ENCODE measurements at places on chromosomes 5 and 9. TPM values are rescaled to one million over a fixed set of nuclear protein-coding genes. Genes with fewer than 3 reads are reported as not detected.

Gene ADAMTSL1
- total RNA-seq: 3.3 TPM

Gene AFAP1L1
- total RNA-seq: 0.45 TPM

Gene GRM6
- total RNA-seq: not detected

Gene SOX30
- not detected for total RNA-seq

Gene EIF4E1B
- not detected for total RNA-seq

Gene PRR16
- 0.20 TPM for total RNA-seq

Gene RAD17
- total RNA-seq: 49.1 TPM

DNA sequence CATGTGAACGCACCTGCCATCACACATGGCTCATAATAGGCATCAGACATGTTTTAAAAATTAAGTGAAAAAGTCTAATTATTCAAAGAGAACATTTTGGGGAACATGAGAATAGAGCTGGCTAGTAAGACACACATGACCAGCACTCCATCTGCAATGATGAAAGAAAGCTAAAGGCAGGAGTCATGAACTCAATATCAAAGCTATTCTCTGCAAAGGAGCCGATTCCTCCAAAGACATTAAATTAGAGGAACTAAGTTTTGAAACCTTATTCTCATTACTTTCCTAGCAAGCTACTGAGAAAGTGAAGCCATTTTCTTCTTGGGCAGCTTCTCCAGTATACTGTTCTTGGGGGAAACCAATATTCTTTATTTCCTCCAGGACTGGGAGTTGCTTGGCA lies 172.0 kb downstream of the CRB2 start:
- H3K4me3 ChIP-seq: no peak overlapping the region
- no peak overlapping the region for H3K27ac ChIP-seq
- no peaks in the 10 kb centered on the region for H3K36me3 ChIP-seq
- H3K4me1 ChIP-seq: peaks cover 13% of the 10 kb centered on the region
- DNase-seq: no peak

DNA sequence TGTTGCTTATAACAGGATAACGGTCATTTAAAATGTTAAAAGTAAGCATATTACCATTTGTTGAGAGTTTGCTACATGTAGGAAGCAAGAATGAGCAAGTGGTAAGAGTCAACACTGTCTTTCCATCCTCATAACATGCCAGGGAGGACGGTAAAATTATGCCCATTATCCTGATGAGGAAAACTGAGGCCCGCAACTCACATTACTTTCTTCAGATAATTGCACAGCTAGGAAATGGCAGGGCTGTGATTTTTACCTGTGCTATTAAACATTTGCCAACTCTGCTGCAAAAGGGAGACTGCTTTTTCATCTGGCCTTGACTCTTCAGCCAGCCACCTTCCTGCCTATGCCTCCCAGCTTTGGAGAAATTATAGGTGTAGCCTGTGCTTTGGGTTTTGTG lies 79.8 kb upstream of the BOD1 start:
- DNase-seq: no peak
- H3K27me3 ChIP-seq: no peaks in the 10 kb centered on the region
- no peak overlapping the region for H3K4me3 ChIP-seq
- H3K36me3 ChIP-seq: no peaks in the 10 kb centered on the region
- H3K27ac ChIP-seq: no peak overlapping the region
- no peaks in the 10 kb centered on the region for H3K4me1 ChIP-seq

- no peaks in the 10 kb centered on the region for H3K36me3 ChIP-seq
- no peaks in the 10 kb centered on the region for H3K4me1 ChIP-seq
Observed at GRCh38 chr9:105038051-105038450, 110.1 kb upstream of the ABCA1 start.

GRCh38 chr5:138565100-138565821 lies 9.9 kb downstream of the HSPA9 start:
- no peak overlapping the region for H3K27ac ChIP-seq
- H3K4me1 ChIP-seq: no peaks in the 10 kb centered on the region
- no peaks in the 10 kb centered on the region for H3K27me3 ChIP-seq

DNA sequence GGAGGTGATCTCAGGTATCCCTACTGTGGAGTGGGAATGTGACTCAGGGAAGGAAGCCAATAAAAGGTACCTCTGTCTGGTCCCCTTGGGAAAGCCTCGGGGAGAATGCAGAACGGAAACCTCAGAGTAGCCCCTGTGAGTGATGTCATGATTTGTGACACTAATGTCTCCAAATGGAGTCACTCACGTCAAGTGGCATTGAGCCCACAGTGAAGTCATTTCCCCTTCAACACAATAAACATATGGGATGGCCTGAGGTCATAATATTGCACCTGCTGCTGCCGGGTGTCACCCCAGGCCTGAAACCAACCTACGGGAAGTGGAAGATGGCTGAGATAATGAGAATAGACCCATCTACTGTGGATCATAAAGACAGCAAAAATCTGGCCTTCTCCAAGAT lies 75.9 kb upstream of the GOLM1 start:
- peaks cover 10% of the 10 kb centered on the region for H3K4me1 ChIP-seq
- H3K36me3 ChIP-seq: no peaks in the 10 kb centered on the region
- no peak overlapping the region for H3K4me3 ChIP-seq
- DNase-seq: peak; percentile 65
- H3K27me3 ChIP-seq: no peaks in the 10 kb centered on the region
- H3K27ac ChIP-seq: no peak overlapping the region

DNA sequence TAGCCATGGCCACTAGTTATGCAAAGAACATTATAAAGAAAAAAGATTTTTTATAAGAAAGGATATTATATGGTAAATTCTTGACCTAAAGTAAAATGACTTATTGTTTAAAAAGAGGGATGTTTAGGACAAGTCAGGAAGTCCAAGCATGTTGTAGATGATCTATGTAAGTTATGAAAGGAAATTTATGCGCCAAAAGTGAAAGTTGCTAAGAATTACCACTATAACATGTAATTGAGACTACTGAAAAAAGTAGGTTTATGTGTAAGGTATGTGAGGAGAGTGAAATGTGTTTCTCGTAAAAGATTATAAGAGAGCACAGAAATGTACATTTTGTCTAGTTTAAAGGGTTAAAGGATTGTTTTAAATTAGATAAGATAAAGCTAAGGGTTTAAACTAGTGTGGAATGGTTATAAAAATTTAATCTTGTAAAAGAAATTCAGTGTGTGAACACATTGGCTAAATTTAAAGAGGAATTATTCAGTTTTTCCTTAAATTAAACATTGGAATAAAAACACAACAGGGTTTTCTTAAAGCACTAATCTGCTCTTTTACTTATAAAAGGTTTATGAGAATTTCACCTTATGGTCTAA lies 1100.4 kb upstream of the EDIL3 start:
- H3K4me3 ChIP-seq: no peak overlapping the region
- no peaks in the 10 kb centered on the region for H3K36me3 ChIP-seq
- H3K27me3 ChIP-seq: no peaks in the 10 kb centered on the region
- no peak for DNase-seq
- H3K27ac ChIP-seq: no peak overlapping the region

- no peak overlapping the region for H3K27ac ChIP-seq
- H3K4me3 ChIP-seq: no peak overlapping the region
Observed at GRCh38 chr5:51958473-51958872, 575.2 kb downstream of the ISL1 start.

GRCh38 chr5:140351609-140352334 lies 5.4 kb upstream of the HBEGF start:
- peak; percentile 68 for DNase-seq
- H3K27me3 ChIP-seq: no peaks in the 10 kb centered on the region
- H3K27ac ChIP-seq: no peak overlapping the region

- no peaks in the 10 kb centered on the region for H3K4me1 ChIP-seq
- H3K27me3 ChIP-seq: no peaks in the 10 kb centered on the region
- no peak for DNase-seq
- no peaks in the 10 kb centered on the region for H3K36me3 ChIP-seq
- H3K4me3 ChIP-seq: no peak overlapping the region
Observed at GRCh38 chr9:17551023-17551422, 27.8 kb upstream of the SH3GL2 start.

DNA sequence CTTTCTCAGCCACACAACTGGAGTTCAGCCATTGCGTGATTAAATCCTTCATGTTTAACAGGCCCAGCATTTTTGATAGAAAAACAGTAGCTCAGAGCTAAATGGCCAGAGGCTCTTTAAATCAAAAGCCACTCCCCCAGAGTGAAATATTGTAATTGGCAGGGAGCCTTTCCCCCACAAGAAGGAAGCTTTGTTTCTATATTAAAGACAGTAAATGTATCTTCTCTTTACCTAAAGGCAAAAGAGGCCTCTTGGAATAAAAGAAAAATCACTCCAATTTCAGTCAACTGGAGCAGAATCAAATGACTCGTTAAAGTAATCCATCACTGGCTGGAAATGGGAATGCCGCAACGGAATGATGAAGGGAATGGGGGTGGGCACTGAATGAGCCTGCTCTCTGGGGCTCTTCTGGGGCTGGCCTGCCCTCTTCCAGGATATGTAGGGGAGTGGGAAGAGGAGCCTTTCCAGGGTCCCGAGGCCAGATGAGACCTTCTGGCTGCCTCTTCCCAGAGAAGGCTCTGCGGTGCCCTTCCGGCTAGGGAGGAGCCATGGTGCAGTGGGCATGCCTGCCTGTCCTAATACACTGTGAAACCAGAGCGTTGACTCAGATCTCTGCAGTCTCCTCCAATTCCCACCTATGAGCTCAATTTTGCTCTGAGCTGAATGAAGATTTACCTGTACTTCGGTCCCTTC lies 45.2 kb downstream of the ANKDD1B start:
- peaks cover 3% of the 10 kb centered on the region for H3K4me1 ChIP-seq
- H3K36me3 ChIP-seq: no peaks in the 10 kb centered on the region
- no peaks in the 10 kb centered on the region for H3K27me3 ChIP-seq
- peak overlapping the region; percentile 51 for H3K27ac ChIP-seq
- peak; percentile 80 for DNase-seq
- peak overlapping the region; percentile 62 for H3K4me3 ChIP-seq

- H3K4me1 ChIP-seq: no peaks in the 10 kb centered on the region
- no peak overlapping the region for H3K4me3 ChIP-seq
Observed at GRCh38 chr9:4665357-4665756, 923 bp downstream of the SPATA6L start.

GRCh38 chr9:23830476-23830805 lies 4.4 kb upstream of the ELAVL2 start:
- no peak for DNase-seq
- H3K4me3 ChIP-seq: no peak overlapping the region
- H3K27me3 ChIP-seq: no peaks in the 10 kb centered on the region
- H3K27ac ChIP-seq: no peak overlapping the region
- no peaks in the 10 kb centered on the region for H3K4me1 ChIP-seq

DNA sequence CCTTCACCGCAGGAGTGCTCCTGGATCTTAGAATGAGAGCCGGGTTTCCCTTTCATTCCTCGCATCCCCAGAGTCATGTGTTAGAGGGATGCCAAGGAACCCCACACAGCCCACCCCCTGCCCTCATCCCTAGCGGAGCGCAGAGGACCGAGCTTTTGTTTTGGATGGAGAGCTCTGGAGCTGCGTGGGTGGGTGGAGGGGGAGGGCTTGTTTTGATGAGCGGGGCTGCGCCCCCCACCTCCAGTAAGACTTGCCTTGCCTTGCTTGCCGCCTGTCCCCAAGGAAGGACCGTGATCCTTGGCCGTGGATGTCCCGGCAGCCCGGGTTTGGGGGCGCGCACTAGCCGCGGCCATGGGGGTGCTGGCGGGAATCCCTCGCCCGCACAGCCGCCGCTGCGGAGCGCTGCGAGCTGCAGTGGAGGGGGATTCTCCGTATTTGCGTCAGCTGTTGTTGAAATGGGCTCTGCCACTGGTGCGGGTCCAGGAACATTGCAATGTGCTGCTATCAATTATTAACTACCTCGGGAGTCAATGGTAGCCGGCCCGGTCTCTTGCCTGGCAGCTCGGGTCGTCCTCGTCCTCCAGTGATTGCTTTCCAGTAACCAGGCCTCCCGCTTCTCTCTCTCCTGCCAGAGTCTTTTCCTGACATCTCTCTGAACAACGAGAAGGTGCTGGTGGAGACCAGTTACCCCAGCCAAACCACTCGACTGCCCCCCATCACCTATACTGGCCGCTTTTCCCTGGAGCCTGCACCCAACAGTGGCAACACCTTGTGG lies 1.0 kb downstream of the EGR1 start:
- no peaks in the 10 kb centered on the region for H3K27me3 ChIP-seq
- H3K27ac ChIP-seq: no peak overlapping the region
- H3K4me3 ChIP-seq: peak overlapping the region; percentile 93

GRCh38 chr9:79928661-79929223 lies 357.0 kb downstream of the TLE4 start:
- no peaks in the 10 kb centered on the region for H3K4me1 ChIP-seq
- no peaks in the 10 kb centered on the region for H3K27me3 ChIP-seq
- H3K36me3 ChIP-seq: no peaks in the 10 kb centered on the region
- H3K27ac ChIP-seq: no peak overlapping the region

DNA sequence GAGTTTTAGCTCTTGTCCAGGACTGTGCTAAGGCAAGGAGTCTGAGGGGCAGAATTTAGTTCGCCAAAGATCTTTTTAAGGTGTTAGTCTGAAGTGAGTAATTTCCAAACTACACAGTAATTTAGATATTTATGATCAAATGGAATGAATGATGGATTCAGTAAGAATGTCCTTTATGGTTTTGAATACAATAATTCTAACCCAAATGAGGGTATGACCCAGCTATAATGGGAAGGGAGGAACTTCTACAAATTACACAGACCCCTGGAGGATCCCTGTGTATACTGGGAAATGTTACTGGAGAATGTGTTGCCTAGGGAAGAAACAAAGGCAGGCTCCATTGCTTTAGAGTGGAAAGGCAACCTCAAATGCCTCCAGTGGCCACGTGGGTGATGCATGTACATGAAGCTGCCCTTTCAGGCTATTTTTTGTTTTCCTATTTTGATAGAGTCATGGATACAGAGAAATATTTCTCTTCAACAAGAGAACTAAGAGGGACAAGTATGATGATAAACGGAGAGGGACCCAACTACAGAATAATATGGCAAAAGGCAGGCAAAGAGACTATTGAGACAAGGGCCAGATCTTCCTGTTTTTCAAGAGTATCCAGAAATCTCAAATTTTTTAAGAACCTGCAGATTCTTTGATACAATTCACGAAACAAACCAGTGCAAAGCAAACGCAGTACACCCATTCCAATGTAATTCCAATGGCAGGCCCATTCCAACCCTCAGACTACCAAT lies 25.4 kb downstream of the SLC1A3 start:
- H3K4me1 ChIP-seq: no peaks in the 10 kb centered on the region
- H3K27me3 ChIP-seq: no peaks in the 10 kb centered on the region
- no peak for DNase-seq

DNA sequence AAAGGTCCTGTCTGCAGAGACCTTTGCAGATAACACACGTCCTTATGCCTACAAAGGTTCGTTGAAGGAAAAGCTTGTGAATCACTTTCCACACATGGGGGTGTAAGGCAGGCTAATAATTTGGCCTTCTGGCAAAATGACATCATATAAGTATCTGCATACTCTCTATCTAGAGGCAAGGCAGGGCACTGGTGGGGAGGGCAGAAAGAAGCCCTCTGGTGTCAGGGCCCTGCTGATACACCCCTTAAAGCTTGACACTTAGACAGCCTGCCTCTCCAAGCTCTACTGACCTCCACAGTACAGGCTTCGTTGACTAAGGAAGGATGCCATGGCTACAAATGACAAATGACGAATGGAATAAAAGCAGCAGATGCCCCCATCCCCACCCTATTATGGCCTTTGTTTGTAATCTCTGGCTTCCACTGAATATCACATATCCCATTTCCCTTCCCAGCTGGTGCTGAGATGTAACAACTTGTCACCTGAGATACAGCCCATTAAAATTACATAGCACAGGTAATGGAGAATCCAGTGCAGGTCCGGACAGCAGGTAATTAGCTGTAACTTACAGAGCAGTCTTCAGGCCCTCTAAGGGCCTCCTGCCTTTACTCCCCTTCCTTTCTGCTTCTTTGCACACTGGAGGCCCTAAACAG lies 76.9 kb upstream of the IFNK start:
- no peak overlapping the region for H3K4me3 ChIP-seq
- H3K27ac ChIP-seq: no peak overlapping the region
- no peak for DNase-seq
- no peaks in the 10 kb centered on the region for H3K4me1 ChIP-seq
- no peaks in the 10 kb centered on the region for H3K27me3 ChIP-seq

All from SJCRH30 (cell line).